ENCODE measurements at places on chromosomes 4 and X.

- DNase-seq, result no peak
These were observed 269.3 kb downstream of the DHX15 start for GRCh38 chr4:24315056-24315455.

GRCh38 chr4:26360864-26361263 is 40.0 kb downstream of the RBPJ start:
- no peak for DNase-seq

GRCh38 chr4:110061076-110061475 is 137.3 kb downstream of the ELOVL6 start:
- DNase-seq, result no peak

- no peak for DNase-seq
These were observed 20.6 kb upstream of the PPP2R2C start for GRCh38 chr4:6492861-6493657.

- DNase-seq, result no peak
These were observed 17.6 kb downstream of the THAP9 start for GRCh38 chr4:82918091-82918490.

DNA sequence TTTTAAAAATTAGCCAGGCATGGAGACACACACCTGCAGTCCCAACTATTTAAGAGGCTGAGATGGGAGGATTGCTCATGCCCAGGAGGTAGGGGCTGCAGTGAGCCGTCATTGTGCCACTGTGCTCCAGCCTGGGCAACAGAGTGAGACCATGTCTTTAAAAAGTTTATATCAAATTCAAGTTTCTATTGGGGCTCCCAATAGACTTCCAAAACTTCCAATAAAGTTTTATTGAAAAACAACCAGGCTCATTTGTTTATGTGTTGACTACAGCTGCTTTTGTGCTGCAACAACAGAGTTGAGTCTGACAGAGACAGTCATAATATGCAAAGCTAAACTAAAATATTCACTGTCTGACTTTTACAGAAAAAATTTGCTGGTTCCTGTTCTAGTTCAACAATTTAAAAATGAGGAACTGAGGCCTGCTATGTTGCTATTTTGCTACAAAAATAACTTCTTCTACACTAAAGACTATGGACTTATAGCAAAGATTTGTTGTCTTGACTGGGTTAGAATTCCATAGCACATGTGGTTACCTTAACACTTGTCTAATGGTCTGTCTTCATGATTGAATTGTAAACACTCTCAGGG is 63.3 kb upstream of the RELL1 start:
- no peak for DNase-seq

- DNase-seq, result no peak
These were observed 174.4 kb downstream of the SLC39A8 start for GRCh38 chr4:102170910-102171309.

DNA sequence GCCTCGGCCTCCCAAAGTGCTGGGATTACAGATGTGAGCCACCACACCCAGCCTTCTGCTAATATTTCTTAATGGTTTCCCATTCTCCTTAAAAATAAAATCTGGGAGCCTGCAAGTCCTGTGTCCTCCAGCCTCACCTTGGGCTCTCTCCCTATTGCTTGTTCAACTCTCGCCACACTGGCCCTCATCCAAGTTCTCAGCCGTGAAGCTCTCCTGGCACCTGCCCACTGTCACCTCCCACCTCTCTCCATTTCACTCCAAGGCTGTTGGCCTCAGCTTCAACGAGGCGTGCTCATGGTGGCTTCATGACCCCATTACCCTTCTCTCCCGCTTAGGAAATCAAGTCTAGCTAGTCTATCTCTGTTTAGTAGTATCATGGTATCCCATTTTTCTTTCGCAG is 9.5 kb upstream of the ETNPPL start:
- no peak for DNase-seq

DNA sequence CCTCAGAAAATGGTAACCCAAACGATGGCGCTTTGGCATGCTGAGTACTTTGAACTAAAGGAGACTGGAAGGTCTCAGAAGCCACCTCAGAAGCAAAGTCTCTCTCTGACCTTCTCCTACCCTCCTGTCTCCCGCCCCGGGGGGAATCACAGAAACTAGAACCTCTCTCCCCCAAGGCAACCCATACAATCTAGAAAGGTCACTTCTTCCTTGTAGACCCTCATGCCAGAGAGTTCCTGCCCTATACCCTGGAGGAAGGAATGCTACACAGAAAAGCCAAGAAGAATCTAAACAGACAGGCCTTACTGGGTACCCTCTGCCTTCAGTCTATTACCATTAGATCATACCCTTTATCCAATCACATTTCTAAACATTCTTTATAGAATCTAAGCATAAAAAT is 8.5 kb downstream of the PLAC1 start:
- DNase-seq, result no peak

DNA sequence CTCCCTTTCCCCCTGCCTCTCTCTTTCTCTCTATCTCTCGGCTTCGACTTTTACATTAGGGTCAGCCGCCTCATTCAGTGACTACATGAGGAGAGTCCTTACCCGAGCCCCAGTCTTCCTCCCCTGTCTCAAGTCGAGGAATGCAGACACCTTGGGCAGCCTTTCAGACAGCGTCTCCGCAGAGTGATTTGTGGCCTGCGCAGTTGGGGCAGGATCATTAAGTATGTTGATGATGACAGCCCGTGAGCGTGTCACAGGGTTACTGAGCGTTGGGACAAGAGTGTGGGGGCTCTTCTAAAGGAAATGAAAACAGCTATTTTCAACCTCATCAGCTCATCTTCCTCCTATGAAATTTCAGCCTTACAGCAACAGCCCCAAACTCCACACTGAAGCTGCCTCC is 312.1 kb upstream of the GATB start:
- DNase-seq, result no peak

DNA sequence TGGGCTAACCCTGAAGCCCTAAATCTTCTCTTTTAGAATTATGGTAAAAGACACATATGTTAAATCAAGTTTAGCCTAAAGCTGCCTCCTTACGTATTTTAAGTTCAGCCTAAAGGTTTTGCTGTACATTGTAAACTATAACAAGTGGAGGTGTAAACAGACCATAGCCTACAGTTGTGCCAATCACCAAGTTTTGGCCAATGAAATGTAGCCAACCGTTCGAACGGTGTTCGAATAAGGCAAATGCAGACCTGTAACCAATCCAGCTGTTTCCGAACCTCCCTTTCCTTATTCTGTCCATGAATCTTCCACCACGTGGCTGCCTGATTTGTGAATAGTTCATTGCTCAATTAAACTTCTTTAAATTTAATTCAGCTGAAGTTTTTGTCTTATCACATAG is 52.1 kb upstream of the TBC1D9 start:
- no peak for DNase-seq

- DNase-seq, result peak; percentile 53
These were observed 1.2 kb downstream of the GUCY1A1 start for GRCh38 chr4:155667568-155668511.

GRCh38 chrX:101774340-101774739 is 114.7 kb upstream of the ARMCX2 start:
- DNase-seq, result no peak

- no peak for DNase-seq
These were observed 56.4 kb downstream of the C4orf51 start for GRCh38 chr4:145736241-145736831.

DNA sequence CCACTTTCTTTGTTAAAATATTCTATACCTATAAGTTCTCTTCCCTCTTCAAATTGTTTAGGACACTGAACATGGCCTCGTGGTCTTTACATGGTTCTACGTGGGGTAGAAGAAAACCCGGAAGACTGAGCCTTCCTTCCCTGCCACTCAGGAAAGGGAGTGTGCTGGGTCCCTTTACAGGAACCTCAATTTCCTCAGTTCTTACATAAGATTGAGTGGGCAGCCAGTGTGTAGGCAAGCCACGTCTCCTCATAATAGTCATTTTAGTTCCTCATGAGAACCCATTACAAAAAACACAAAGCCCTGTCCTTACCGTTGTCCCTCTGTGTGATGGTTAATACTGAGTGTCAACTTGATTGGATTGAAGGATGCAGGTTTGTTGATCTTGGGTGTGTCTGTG is 28.7 kb upstream of the SMIM10L2A start:
- no peak for DNase-seq

DNA sequence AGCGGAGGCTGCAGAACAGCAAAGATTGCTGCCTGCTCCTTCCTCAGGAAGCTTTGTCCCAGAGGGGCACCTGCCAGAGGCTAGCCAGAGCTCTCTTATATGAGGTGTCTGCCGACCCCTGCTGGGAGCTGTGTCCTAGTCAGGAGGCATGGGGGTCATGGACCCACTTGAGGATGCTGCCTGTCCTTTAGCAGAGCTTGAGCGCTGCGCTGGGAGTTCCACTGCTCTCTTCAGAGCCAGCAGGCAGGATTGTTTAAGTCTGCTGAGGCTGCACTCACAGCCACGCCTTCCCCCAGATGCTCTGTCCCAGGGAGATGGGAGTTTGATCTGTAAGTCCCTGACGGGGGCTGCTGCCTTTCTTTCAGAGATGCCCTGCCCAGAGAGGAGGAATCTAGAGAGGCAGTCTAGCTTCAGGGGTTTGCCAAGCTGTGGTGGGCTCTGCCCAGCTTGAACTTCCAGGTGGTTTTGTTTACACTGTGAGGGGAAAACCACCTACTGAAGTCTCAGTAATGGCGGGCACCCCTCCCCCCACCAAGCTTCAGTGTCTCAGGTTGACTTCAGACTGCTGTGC is 10.9 kb downstream of the DCK start:
- peak; percentile 70 for DNase-seq

DNA sequence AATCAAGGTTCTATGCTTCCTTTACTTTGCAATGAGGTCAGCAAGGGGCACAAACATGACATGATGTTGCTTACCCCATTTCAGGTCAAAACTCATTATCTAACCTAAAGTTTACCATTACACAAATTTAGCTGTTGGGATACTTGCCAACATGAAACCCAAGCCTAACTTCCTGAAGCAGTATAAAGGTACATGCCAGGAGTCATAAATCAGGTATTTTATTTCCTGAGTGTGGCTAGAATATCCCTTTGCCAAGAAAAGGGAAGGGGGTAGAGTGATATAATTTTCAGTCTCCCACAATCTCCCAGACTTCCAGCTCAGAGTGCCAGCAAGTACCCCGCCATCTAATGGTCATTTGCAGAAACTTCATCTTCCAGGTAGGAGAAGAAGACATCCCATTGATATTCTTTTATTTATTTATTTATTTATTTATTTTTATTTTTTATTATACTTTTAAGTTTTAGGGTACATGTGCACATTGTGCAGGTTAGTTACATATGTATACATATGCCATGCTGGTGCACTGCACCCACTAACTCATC is 136.6 kb downstream of the NEXMIF start:
- DNase-seq, result no peak

DNA sequence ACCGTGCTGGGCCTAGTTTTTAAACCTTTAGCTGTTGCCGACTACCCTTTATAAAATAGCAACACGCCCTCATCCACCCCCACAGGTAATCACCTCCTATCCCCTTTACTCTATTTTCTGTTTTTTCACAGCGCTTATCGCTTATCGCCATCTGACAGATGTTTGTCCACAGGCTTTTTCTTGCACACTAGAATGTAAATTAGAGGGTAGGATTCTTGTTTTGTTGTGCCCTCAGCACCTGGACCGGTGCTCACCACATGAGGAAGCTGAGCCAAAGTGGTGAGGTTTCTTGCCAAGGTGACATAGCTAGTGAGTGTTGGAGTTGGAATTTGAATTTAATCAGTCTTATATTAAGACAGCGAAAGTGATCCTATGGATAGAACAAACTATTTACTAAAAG is 2.9 kb upstream of the RBBP7 start:
- no peak for DNase-seq

DNA sequence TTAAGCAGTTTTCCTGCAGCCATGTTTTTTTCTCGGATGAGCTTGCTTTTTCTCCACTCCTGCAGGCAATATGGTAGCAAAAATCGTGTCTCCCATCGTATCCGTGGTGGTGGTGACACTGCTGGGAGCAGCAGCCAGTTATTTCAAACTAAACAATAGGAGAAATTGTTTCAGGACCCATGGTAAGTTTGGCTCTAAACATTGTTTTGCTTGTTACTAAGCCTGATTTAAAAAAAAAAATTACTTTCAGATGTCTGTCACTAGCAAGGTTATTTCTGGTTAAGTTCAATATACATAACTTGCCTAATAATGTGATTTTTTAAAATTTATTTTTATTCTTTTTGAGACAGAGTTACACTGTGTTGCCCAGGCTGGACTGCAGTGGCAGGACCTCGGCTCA is 17.5 kb upstream of the GYG2 start:
- no peak for DNase-seq
